Dorsolateral prefrontal cortex (tissue), 122 donors: ENCODE measurements at places on chromosomes 4 and X. TPM values are rescaled to one million over a fixed set of nuclear protein-coding genes. Genes with fewer than 3 reads are reported as not detected.

PKD2 gene
- 40.9 TPM for total RNA-seq

GPR50 gene
- total RNA-seq, result not detected

- DNase-seq, result no peak
These were observed 162.7 kb upstream of the MBNL3 start for GRCh38 chrX:132651421-132652086.

GRCh38 chr4:164424846-164425245 is 329.1 kb upstream of the SMIM31 start:
- DNase-seq, result no peak

GRCh38 chr4:156537286-156537685 is 434.3 kb downstream of the PDGFC start:
- DNase-seq, result no peak

DNA sequence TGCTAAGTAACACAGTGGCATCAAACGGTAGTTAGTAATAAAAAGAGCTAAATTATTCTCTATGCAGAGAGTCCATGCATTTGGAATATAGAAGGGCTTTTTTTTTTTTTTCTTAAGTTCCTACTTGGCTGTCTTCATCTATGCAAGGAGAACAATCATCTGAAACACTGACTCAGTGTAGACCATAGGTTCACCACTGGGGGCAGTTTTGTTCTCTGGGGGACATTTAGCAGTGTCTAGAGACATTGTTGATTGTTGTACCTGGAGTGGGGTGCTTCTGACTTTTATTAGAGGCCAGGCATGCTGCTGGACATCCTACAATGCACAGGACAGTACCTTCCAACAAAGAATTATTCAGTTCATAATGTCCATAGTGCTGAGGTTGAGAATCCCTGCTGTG is 41.2 kb downstream of the TMA16 start:
- no peak for DNase-seq
